ENCODE measurements at places on chromosomes 3 and 15.

DNA sequence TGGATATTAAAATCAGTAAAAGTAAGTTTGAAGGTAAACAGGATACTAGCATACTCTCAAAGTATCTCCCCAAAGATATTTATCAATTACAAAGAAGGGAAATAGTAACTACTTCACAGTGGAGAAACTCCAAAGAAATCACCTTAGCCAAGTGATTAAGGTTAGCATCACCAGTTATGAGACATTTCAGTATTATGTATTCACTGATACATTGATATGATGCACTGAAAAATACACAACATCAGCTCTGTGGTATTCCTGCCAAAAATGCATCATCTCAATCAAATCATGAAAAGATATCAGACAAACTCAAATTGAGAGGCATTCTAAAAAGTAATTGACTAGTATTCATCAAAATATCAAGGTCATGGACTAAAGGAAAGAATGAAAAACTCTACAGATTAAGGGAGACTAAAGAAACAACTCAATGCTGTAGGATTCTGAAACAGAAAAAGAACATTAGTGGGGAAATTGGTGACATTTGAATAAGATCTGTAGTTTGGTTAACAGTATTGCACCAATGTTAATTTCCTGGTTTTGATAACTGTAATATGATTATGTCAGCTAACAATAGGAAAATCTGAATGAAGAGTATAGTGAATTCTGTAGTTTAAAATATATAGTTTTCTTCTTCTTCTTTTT, 215.4 kb downstream of the UACA start:
- no peak for DNase-seq

GRCh38 chr3:43031485-43031884, 52.4 kb downstream of the GASK1A start:
- DNase-seq: no peak

DNA sequence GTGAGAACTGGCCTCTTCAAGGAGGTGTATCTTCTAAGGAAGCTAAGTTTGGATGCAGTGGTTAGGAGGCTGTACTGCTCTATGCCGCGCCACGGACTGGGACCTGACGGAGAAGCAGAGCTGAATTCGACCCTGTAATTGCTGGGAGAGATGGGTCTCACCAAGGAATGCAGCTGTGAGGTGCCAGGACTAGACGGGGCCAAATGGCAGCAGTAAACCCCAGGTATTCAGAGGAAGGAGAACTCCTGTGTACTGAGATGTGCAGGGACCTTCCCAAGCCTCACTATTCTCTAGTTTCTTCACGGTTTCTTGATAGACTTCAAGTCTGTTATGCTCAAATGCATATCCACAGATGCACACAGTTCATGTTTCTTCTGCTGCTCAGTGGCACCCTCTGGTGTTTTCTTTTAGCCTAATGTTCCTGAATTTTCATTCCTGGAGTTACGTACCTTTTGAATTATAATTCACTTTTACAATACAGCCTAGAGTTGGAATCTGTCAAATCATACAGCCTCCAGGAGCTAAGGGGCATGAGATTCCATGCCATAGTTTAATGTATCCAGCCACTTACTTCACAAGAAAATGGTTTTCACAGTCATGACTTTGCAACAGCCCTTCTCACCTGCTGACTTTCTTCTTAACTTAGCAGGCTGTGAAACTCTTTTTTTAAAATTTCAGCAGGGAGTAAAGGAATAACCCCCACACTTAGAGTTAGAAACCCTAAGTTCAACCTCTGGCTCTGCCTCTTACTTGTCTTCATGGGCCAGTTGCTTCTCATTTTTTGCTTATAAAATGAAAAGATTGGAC, 61.8 kb downstream of the GLDN start:
- no peak for DNase-seq

DNA sequence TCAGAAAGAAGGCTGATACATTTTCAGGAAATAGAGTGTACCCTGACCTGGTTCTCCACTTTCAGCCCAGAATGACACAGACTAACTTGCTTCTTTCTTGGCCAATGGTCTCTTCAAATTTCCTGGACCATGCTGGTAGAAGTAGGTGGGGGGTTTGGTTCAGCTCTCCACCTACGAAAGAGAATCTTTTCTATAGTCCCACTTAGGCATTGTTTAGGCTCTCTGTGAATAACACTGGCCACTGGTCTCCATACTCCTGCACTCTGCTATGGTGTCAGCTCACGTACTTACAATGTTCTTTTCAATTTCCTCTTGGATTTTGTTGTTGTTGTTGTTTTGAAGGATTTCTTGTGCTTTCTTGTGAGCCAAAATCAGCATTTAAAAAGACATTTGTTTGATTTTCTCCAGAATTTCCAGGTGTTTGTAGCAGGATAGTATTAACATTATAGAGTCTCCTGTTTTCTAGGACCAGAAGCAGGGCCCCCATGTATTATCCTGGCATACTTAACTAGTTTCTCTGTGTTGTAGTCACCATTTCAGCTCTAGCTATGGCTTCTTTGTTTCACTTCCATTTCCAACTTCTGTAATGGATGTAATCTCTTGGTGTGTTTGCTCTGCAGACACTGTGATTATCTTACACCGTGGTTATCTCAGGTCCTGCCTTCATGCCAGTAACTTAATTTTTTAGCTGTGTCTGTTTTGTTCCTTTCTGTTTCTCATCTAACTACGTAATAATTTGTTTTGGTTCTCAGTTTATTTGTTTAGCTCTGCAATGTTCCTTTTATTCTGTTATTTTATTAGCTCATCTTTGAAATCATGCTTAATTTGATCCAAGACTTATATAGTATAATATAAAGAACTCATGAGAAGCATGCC, 61.4 kb downstream of the CHRNA7 start:
- DNase-seq: no peak

DNA sequence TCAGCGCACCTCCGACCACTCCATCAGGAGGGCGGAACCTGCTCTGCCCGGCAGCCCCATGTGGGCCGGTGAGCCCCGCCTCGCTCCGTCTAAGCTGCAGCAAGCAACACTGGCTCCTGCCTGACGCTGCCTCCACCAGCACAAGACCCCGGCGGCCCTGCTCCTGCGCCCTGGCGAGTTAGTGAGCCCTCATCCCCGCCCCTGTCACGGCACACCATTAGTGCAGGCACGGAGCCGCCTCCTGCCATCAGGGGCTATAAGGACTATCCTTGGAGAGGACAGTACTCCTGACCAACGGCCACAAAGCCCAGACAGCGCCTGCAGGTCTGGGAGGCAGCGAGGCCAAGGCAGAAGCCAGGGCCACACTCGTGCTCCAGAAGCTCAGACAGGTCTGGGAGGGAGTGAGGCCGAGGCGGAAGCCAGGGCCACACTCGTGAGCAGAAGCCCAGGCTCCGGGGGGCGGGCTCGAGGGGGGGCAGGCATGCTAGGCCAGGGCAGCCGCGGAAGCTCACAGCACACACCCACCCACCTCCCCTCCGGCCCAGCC, 39.4 kb downstream of the TNK2 start:
- no peak for DNase-seq

GRCh38 chr3:186828340-186828739, 14.2 kb upstream of the ADIPOQ start:
- no peak for DNase-seq

- DNase-seq: no peak
Observed at GRCh38 chr3:129838086-129838485, 55.4 kb downstream of the TMCC1 start.

GRCh38 chr15:87667643-87668042, 588.9 kb downstream of the NTRK3 start:
- DNase-seq: no peak

DNA sequence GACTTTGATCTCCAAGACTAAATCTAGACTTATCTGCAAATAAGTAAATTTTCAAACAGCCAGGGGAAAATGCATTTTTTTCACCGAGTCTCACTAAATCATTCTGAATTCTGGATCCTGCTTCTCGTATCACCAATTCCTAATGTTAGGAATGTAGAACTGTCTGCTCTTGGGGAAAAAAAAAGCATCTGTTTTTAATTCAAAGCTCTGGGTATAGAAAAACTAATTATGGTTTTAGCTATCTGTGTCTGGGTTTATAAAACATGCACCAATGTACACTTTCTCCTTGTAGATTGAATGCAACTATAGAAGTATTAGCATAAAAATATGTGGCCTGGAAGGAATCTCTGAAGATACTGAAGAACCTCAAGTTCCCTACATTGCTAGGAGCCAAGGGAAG, 4.8 kb upstream of the CDAN1 start:
- no peak for DNase-seq

DNA sequence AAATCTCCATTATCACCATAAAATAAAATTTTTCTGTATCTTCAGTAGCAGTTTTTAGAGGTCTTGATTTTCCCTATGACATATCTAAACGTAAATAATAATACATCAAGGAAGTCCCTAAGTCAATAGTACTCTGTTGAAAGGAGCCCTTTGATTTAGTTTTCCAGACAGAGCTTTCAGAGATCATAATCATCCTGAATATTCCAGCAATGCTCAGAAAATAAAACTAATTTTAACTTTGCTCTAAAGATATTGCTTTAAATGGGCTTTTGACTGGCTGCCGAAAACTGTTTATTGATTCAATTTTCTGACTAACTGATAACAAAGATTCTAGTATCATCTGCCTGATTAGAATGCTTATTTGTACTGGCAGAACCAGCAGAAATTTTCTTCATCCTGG, 40.7 kb upstream of the ROBO1 start:
- no peak for DNase-seq

- no peak for DNase-seq
Observed at GRCh38 chr15:78060232-78060631, 17.3 kb downstream of the TBC1D2B start.

DNA sequence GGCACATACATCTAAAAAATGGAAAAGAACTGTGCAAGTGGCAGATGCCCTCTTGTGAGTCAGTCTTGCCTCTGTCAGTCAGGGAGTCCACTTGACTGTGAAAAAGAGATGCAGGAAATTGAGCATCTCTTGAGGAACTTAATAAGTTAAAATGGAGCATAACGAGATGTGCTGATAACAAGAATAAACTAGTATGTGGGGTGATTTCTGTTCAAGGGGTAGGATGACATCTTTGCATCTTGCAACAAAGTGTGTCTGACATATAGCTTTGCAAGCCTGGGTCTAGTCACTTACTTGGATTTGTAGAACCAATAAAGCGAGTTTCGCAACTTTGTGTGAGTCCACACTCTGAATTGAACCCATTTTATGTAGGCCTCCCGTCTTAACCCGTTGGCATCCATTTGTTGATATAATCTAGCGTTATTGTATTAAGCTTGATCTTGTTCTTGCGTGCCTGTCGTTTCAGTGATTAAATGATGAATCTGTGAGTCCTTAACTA, 2.2 kb downstream of the USP3 start:
- DNase-seq: no peak

DNA sequence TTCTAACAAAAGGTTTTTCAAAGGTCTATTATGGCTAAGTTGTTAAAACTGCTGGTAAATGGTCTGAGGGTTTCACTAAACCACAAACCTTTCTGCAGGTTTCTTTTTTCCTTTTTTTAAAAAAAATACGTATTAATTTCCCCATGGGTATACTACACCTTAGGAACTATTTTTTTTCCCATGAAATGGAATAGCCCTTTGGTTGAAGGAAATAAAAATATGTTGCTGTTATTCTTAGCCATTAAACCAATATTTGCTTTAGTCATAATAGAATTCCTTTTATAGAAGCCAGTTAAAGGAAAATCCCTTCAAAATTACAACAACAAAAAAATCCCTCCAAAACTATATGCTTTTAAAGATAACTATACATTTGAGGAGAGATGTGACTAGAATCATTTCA, 1303.3 kb downstream of the ROBO2 start:
- no peak for DNase-seq

DNA sequence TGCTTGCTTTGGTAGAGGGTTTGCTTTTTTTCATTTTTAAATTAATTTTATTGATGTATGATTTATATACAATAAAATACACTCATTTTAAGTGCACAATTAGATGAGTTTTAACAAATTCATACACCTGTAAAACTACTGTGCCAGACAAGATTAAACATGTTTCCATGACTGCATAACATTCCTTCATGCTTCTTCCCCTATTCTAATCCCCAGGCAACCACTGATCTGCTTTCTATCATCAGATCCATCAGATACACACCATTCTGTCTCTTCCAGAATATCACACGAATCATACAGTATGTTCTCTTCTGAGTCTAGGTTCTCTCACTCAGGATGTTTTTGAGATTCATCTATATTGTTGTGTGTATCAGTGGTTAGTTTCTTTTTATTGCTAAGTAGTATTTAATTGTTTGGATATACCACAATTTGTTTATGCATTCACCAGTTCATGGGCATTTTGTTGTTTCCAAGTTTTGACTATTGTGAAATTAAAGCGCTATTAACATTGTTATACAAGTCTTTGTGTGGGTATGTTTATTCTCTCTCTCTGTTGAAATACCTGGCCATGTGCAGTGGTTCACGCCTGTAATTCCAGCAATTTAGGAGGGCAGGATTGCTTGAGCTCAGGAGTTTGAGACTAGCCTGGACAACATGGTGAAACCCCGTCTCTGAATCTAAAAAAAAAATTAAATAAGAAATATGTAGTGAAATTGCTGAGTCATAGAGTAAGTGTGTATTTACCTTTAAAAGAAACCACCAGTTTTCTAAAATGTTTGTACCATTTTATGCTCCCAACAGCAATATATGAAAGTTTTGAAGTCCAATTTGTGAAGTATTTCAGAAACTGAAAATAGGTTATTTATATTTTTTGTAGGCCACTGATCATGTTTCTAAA, 7.0 kb upstream of the TFG start:
- no peak for DNase-seq

DNA sequence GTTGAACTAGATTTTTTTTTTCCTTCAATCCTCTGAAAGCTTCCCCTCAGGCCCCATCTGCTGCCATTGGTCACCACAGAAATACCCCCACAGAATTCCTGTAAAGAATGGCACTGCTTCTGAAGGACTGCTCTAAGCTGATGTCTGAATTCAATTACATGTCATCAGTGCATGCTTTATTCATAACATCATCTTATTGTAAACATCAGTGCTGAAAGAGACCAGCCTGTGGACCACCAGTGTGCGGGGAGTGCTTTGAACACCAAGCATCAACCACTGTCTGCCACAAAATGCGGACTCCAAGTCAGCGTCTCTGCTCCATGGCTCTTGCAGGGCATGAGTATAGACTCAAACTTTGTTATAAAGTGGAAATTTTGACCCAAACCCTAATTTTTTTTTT, 11.6 kb downstream of the PHLDB2 start:
- DNase-seq: no peak

- DNase-seq: no peak
Observed at GRCh38 chr15:41558400-41559238, at the start of gene TYRO3. TYRO3 (plus strand) TSS chr15:41559212; CDS start chr15:41559258, 46 bp downstream.

GRCh38 chr15:88708655-88709054, 69.8 kb downstream of the ISG20 start:
- no peak for DNase-seq

- no peak for DNase-seq
Observed at GRCh38 chr3:56985878-56986277, 74.6 kb upstream of the SPATA12 start.

GRCh38 chr3:186013312-186013711, 75.5 kb upstream of the TRA2B start:
- DNase-seq: no peak

GRCh38 chr15:99247062-99247461, 2.3 kb downstream of the TTC23 start:
- DNase-seq: no peak

All from esophagus squamous epithelium (tissue), 5 donors.